HTR-8/SVneo (cell line): ENCODE measurements at places on chromosomes 4 and X.

DNA sequence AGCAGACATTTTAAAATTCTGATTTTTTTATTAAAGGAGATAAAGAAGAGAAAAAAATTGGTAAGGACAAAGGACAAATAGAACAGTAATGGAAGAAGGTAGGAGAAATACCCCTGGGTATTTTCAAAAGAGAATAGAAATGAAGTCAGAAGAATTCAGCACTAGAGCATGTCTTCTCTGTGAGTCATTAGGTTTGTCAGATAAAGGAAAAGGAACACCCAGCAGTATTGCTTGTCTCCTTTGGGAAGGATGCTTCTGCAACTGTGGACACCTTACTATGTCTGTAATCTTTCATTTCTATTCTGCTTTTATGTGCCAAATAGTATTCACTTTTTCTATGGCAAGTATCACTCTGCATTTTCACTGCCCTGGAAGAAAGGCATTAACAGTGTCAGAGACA is 24.0 kb upstream of the PCDH7 start:
- no peak for DNase-seq

DNA sequence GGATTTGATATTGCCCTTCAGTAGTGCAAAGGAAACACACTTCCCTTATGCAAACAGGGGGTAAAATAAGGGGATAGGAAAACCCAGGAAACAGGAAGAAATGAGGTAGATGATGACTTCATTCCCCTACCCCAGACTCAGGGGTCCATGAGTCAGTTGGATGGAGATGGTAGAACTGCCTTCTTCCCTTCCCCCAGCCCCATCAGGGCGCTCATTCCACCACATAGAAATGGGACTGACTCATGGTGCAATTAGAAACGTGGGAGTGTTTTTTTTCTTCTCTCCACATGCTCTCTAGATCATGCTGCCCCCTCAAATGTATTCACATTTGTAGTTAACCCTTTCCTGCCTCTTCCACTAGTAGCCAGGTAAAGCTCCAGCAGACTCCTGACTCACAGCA is 23.1 kb upstream of the ARMCX2 start:
- DNase-seq, result no peak

- DNase-seq, result no peak
These were observed 12.5 kb downstream of the HS3ST1 start for GRCh38 chr4:11416071-11416766.

- DNase-seq, result no peak
These were observed 11.2 kb upstream of the BCOR start for GRCh38 chrX:40108959-40109287.

DNA sequence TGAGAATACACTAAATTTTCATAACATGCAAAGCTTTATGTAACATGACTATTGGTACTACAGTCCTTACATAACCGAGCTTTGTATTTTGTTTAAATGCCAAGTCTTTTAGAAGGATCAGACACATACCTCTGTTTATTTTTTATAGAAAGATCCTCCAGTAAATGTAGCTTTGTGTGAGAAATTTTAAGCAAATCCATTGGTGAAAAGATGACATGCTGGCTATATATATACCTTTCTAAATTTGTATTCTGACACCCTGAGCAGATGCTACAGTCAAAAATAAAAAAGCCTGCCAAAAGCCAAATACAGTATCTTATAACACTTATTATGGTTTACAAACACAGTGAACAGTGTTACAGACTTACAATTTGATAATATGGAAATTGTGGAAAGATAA is at the start of gene YIPF7:
TSS of gene YIPF7 (minus strand) at position 201 of the 400 bp plus-strand sequence. CDS start 1,525 bp downstream, outside the sequence.
- DNase-seq, result no peak

DNA sequence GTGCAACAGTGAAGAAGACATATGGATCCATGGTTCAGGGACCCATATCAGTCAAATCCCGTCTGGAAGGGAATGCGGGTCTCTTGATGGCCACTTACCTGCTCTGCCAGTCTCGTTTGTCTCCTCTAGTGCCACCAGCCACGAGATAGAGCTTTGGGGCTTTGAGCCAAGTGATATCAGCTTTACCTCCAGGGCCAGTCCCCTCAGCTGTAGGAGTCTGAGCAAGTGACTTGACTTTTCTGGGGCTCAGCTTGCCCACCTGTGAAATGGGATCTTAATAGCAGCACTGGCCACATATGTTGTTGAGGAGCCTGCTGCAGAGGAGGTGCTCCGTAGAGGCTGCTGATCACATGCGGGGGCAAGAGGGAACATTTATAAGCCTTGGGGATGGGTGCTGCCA is 1.2 kb downstream of the SLC2A9 start:
- no peak for DNase-seq

GRCh38 chr4:6175426-6175825 is 24.9 kb downstream of the JAKMIP1 start:
- DNase-seq, result no peak

- DNase-seq, result no peak
These were observed 726.0 kb downstream of the GRID2 start for GRCh38 chr4:93029769-93030168.

GRCh38 chr4:167397586-167397985 is 163.3 kb upstream of the SPOCK3 start:
- no peak for DNase-seq

DNA sequence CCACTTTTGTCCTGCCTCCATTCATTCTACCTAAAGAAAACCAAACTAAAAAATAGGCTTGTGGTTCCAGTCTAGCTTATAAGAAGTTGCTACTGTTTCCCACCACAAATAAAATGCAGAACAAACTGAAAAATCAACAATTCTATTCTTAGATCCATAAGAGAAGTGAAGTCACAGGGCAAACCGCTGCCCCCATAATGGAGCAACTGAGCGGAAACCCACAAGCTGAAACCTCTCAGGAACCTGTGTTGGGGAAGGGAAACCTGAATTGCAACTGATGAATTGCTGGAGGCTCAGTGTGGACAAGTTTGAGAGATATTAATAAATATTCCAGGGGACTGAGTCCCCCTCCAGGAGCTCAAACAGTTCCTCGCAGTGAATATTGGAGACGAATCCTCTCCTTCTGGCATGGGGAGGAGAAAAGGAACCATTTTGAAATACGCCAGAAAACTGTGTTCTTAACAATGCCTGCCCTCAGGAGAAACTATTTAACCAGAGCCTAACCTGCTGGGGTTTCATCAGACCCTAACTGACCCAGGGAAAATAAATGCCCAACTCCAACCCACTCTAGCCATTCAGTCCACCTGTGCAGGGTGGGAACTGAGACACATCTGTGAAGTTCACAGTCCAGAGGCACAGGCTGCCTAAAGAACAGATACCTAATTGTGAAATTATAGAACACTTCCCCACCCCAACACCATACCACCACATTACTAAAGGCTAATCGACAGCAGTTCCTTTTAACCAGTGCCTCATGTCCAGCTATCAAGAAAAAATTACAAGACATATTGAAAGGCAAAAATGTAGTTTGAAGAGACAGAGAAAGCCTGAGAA is 22.8 kb upstream of the SH3RF1 start:
- no peak for DNase-seq

GRCh38 chr4:34281826-34282225 is 1962.5 kb downstream of the ARAP2 start:
- DNase-seq, result no peak

DNA sequence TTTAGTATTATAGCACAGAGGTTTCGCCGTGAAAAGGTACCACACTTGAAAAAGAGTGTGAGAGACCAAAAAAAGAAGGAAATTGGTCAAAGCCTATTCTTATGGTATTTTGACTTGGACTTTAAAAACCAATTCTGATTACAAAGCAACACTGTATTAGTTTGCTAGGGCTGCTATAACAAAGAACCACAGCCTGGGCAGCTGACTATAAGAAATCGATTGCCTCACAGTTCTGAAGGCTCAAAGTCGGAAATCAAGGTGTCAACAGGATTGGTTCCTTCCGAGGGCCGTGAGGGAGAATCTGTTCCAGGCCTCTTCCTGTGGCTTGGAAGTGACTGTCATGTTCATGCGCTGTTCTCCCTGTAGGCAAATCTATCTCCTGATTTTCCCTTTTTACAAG is 17.9 kb downstream of the DAPP1 start:
- DNase-seq, result no peak

DNA sequence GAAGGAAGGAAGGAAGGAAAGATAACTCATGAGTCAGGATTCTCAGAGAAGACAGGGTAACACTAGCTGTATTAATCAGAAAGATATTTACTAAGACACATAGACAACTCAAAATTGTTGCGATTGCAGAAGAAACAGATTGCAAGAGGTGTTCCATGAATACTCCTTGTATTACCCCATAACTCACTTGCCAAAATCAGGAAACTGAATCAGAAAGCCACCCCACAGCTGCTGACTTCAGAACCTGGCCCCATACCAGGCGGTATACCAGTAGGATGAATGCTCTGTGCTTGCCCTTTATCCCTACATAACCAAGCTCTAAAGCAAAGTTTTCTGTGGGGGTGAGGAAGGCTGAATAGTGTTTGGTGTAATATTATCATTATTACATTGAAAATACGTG is 468.5 kb downstream of the IQCM start:
- DNase-seq, result no peak

GRCh38 chr4:176752191-176752749 is 40.5 kb downstream of the VEGFC start:
- no peak for DNase-seq

- no peak for DNase-seq
These were observed 25.0 kb upstream of the GJB1 start for GRCh38 chrX:71198066-71198465.

DNA sequence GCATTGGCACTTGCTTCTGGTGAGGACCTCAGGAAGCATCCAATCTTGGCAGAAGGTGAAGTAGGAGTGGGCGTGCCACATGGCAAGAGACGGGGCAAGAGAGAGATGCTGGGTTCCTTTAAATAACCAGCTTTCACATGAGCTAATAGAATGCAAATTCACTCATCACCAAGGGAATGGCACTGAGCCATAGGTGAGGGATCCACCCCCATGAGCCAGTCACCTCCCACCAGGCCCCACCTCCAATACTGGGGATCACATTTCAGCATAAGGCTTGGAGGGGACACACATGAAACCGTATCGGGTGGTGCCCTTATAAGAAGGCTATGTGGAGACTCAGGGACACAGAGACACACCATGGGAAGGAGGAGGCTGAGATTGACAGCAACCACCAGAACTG is 140.0 kb upstream of the MSX1 start:
- DNase-seq, result no peak
